MV-4-11 (cell line): ENCODE measurements at places on chromosomes 16 and 17.

DNA sequence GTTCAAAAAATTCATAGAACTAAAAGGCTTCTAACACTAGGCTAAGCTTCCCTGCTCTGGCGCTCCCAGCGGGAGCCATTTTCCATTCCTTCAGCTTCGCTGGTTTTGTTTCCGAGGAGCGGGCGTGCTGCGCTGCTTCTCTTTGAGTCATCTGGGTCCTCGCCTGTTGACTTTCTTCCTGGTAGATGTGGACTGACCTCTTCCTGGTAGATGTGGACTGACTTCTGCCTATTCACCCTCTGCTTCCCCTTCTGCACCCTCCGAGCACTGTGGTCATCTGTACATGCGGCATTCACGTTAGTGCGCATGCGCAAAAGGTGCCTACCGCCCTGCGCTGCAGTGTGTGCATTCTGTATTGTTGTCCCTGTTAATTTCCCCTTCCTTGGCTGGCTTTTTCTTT is 40.8 kb upstream of the SEC14L1 start:
- peak; percentile 99 for DNase-seq

DNA sequence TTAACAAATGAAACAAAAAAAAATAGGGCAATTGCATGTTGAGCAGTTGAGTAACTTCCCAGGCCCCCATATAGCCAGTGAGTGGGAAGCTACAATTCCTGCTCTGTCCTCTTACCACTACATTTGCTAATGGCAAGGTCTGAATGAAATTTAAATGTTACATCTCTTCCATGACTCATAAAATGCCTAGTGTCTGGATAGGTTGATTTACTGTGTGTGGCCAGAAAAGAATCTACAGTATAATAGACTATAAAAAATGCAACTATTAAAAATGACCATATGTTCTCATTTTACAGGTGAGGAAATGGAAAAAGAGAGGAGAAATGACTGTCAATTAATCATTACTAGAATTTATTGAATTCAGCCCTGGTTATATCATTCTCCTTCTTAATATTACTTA is 1199.3 kb downstream of the CDH11 start:
- DNase-seq: no peak

- no peak for DNase-seq
Observed at GRCh38 chr17:7289256-7290032, 5.0 kb downstream of the YBX2 start.

DNA sequence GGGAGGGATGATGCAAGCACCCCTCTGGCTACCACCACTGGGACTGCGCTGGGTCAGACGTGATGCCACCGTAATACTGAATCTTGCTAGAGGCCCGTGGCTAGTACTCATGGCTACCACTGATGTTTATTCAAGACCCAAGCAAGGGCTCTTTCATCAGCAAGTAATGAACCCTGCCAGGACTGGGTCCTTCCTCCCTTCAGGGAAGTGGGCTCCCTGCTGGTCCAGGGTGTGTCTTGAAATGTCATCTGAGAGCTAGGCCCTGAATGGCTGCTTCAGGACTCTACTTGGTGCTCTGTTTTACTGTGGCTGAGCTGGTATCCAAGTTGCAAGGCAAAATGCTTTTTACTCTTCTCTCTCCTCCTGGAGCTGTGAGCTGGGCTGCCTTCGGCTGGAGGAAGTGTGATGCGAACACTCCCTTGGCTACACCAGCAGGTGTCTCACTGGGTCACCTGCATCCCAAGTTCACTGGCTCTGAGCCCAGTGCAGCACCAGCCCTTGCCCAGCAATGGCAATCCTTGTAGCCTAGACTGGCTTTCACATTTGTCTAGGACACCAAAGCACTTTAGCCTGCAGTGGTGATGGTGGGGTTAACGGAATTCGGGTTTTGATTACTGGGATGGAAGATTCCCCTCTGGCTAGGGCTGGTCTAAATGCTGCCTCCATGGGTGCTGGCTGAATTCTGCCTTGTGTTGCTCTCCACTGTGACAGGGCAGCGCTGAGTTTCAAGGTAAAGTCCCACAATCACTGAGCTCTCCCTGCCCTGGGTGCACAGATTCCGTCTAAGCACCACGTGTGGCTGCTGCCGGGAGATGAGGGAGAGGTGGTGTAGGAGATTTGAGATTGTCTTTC is 98.6 kb downstream of the USP22 start:
- DNase-seq: no peak

- peak; percentile 8 for DNase-seq
Observed at GRCh38 chr16:31260136-31260931, 559 bp downstream of the ITGAM start.

DNA sequence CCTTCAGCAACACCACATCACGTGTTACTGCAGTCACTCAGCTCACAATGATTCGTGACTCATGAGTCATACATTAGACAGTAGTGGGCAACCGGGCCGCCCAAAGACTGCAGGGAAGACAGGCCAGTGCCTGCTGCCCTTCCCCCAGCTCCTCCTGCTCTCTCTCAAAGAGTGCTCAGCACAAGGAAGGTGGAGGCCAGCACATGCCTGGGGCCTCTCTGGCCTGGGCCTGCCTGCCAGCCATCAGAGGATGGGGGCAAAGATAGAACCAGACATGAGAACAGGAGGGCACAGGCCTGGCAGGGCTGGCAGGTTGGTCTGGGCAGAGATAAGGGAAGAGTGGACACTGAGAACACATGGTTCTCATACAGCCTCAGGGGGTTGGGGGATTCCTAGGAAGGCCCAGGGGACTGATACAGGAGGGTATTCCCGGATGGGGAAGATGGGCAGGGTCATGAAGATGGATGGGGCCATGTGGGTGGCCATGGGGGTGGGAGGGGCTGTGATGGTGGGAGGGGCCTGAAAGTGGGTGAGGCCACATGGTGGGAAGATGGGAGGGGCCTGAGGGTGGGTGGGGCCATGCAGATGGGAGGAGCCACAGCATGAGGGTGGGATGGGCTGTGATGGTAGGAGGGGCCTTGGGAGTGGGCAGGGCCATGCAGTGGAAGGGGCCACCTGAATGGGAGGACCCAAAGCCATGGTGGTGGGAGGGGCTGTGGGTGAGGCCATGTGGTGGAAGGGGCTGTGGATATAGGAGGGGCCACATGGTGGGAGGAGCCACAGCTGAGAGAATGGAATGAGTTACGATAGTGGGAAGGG is 29.0 kb downstream of the KATNB1 start:
- peak; percentile 69 for DNase-seq

DNA sequence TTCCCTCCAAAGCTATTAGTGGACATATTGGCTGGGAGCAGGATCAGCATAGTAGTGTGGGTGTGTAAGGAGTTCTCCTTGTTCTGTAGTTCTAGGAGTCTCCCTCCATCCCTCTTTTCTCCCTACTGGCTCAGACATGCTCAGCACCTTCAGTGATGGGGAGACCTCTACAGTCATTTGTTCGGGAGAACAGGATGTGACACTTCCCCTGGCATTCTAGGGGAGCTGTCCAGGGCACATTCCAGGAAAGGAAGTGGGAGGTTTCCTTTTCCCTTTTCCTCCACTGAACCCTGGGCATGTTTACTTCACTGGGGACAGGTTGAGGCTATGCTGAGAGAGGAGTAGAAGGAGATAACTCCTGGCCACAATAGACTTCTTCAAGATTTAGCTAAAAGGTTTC is 86.5 kb downstream of the MYH13 start:
- no peak for DNase-seq

GRCh38 chr17:1511756-1512321 is 4.6 kb downstream of the INPP5K start:
- no peak for DNase-seq

- DNase-seq: no peak
Observed at GRCh38 chr16:24887472-24887871, 41.7 kb downstream of the SLC5A11 start.

DNA sequence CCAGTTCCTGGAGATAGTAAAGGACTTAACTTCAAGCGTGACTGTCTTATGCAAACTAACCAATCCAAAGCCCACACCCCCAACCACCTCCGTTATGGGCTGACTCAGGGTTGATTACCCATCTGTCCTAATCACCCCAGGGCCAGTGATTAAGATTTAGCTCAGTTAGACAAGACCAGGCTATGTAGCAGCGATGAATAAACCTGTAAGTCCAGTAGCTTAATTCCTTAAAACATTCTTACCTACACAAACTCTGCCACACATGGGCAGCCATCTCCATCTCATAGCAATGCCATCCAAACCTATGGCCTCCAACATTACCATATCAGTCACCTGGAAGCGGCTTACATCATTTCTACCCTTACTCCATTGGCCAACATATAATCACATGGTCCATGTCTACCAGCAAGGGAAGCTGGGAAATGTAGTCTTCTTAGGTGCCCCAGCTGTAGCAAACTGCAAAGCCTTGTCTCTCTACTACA is 266.7 kb downstream of the SHISA9 start:
- no peak for DNase-seq
